Choroid plexus epithelial cell (primary cell): ENCODE measurements at places on chromosomes 7 and 10.

DNA sequence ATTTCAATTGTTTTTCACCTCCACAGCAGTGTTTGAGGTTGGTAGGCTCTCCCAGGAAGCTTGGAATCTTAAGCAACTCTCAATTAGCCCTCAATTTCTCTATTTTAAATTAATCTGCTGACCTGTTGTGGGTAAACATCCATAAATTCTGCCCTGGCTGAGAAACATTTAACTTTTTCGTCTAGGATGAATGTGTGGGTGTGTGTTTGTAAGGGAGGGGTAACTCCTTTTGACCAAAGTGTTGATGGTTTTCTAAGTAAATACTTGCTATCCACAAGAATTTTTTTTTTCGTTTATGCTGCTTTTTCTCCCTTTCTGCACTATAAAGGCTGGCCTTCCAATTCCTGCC, 973 bp downstream of the PPP3CB start:
- DNase-seq, result peak; percentile 36

DNA sequence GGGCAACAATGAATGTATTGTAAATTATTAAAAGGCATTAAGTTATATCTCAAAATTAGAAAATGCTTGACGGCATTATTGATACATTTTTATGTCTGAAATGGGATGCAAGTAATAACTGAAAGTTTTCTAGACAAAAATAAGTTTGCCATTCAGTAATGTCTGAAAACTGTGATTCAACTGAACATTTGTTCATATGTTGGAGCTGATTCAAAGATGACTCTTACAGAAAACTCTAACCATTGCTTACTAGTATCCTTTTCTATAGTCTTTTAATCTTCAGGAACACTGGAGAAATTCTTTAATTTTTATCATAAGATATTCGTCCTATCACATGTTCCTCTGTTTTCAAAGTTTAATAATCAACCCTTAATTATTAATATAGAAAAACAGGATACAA, 71.1 kb upstream of the TFEC start:
- peak; percentile 45 for DNase-seq

DNA sequence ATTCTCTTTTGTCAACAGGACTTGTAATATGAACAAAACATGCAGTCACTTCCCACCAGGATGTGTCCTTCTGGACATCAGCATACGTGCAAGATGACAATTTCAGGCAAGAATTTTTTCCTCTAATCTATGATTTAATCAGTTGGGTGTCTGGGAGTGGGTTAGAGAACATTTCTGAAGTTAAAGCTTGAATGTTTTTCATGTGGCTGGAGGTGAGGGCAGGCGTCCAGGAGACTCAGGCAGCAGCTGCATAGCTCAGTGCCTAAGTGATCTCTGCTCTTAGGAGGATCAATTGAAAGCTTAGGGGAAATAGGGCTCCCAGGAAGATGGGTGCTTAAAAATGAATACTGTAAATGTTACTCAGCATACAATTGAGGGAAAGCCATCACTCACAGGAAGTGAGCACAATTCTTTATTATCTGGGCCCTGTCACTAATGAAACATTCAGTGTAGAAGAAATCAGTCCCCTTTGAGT, 457.6 kb upstream of the KLF6 start:
- DNase-seq, result peak; percentile 96

DNA sequence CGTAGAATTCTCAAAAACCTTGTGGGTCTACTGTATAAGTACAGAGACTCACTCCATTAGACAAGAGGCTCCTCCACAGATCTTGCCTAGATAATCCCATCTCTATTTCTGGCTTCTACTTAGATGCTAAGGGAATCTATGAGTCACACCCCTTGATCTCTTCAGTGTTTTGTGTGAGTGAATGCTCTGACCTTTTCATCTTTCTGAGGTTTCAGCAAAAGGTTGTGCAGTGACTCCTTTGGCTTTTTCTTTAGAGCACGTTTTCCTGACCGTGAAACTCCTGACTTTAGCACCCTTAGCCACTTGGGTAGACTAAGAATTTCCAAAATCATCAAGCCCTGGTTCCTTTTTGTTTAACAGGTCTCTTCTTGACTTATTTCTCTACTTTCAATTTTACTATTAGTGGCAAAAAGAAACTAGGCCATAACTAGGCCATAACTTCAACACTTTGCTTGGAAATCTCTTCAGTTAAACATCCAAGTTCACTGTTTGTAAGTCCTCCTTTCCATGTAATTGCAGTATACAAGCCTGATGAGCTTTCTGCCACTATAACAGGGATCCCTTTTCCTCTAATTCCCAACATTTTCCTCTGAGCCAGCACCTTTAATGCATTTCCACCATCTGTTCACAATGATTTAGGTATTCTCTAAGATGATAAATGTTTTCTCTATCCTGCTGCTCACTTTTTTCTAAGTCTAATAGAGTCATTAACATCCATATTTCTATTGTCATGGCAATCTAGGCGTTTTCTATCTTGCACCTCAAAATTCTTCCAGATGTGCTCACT, 19.4 kb downstream of the COPG2 start:
- DNase-seq, result peak; percentile 76

- no peak for DNase-seq
Measured at GRCh38 chr10:28788252-28788651, 110.9 kb downstream of the BAMBI start.

DNA sequence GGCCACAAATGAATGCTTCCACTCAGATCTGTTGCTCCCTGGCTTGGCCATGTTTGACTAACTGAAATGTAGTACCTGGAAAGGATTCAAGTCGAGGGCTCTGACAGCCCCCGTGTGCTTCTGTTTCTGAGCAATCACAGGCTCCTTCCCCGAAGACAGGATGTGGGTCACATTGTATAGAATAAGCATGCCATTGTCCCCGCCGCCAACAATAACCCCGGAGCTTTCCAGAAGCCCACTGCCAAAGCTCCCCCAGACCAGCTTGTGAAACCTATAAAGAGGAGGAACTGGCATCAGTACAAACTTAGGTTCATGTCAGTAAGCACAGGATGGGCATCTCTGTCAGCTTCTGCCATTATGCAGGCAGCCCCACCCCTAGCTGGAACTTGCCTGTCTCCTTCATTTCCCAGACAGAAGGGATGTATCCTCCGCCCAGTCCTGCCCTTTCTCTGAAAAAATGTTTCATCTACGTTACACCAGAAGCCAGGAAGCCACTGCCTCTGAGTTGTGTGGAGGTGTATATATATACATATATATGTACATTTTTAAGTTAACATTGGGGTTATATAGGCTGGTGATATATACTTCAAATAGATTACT, 10.3 kb downstream of the SEC31B start:
- DNase-seq, result no peak

DNA sequence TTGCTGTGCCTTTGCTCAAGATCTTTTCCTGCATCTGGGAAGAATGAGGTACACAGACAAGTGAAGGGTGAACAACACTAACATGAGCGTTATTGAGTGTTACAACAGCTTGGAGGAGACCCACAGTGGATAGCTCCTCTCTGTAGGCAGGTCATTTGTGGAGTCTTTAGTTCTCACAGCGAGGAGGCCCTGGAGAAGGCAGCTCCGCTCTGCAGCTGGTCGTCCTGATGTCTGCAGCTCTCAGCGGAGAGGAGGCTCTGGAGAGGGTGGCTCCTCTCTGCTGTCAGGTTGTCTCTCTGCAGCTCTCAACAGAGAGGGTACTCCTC, 7.0 kb upstream of the DYNC2I1 start:
- DNase-seq, result no peak

DNA sequence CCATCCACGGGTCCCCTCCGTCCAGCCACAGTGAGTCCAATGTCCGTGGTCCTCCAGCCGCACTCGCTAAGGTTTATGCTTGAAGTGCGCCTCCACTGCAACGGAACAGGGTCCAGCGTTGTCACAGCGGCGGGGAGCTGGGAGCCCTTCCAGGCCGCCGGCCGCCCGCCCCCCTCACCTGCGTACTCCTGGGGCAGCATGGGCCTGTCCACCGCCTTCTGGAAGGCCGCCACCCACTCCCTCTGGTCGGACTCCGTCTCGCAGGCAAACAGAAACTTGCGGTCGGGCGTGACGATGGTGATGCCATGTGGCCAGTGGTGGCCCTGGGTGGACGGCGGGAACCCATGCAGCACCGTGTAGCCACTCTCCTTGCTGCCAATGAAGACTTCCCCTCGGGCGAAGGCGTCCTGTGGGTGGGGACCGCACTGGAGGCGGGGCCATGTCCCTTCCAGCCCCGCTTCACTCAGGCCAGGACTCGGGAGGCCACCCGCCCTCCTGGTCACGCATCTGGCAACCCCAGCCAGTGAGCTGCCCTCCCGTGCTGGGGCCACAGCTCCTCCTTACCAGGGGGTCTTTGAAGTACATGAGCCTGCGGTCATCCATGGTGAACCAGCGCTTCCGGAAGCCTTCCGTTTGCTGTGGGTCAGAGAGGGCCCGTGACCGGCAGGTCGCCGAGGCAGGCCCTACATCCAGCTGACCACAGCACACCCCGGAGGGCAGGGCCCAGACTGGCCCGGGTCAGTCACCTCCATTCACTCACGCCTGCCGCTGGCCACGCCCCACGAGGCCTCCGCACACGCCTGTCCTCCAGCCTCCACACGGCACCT, 22.7 kb downstream of the GET4 start:
- no peak for DNase-seq

DNA sequence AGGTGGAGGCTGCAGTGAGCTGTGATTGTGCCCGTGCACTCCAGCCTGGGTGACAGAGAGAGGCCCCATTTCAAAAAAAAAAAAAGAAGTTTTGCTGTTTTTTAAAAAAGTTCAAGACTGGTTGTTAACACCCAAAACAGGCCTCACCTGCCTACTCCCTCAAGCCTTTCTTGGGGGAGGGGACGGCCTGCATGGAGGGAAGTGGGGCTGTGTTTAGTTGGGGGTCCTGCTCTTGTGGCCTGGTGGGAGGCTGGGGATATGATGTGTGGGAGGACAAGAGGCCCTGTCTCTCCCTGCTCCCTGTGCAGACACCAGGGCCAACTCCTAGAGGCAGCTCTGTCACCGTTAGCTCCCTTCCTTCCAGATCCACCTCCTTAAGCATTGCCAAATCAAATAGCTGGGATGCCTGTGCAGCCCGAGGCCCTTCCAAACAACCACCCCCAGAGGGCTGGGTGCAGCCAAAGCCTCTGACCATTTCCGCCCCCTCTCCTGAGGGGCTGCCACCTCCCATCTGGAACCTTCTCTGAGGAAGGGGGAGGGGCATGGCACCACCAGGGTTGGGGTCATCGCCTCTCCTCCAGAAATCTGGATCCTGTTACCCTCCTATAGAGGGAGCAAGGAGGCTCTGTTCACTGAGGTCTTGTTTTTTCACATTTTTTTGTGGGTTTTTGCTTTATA, 32.9 kb upstream of the ANKRD2 start:
- peak; percentile 93 for DNase-seq

DNA sequence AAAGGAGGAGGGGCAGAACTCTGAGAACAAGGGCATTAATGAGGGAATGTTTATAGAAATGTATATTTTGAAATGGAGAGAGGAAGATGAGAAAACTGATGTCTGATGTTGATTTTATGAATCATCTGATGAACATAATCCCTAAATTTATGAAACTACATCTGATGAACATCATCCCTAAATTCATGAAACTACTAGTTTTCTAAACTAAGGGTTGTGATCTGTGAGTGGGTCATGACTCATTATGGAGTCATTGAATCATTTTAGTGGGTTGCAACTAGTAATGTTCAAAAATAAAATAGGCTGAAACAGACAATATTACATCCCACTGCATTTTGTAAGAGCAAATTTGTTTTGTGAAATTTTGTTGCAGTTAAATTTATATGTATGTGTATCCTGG, 442.6 kb upstream of the TEX47 start:
- DNase-seq, result peak; percentile 5

DNA sequence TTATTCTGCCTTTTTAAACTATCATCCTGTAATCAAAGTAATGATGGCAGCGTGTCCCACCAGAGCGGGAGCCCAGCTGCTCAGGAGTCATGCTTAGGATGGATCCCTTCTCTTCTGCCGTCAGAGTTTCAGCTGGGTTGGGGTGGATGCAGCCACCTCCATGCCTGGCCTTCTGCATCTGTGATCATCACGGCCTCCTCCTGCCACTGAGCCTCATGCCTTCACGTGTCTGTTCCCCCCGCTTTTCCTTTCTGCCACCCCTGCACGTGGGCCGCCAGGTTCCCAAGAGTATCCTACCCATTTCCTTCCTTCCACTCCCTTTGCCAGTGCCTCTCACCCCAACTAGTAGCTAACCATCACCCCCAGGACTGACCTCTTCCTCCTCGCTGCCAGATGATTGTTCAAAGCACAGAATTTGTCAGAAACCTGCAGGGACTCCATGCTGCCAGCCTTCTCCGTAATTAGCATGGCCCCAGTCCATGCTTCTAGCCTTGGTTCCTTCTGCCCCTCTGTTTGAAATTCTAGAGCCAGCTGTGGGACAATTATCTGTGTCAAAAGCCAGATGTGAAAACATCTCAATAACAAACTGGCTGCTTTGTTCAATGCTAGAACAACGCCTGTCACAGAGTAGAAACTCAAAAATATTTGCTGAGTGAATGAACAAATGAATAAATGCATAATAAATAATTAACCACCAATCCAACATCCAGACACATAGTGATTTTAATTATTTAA, 151.7 kb downstream of the EGFR start:
- no peak for DNase-seq

- DNase-seq, result no peak
Measured at GRCh38 chr7:73682745-73683055, 553 bp downstream of the DNAJC30 start.

GRCh38 chr10:33271969-33272583, 62.4 kb downstream of the NRP1 start:
- DNase-seq, result no peak

DNA sequence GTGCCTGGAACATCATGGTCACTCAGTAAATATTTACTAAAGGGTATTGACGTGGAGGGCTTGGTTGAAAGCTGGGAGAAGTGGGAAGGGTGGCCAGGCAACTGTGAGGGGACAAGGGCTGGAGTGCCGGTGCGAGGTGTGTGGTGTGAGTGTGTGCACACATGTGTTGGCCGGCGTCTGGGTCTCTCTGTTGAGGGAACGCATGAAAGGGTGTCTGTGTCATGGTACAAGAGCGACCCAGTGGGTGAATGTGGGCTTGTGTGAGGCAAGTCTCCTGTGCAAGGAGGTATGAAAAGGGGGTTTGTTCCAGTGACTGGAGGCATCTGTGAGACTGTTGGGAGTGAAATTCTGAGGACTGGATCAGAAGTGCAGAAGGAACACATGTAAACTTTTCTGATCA, 29.4 kb upstream of the UCMA start:
- DNase-seq, result no peak

DNA sequence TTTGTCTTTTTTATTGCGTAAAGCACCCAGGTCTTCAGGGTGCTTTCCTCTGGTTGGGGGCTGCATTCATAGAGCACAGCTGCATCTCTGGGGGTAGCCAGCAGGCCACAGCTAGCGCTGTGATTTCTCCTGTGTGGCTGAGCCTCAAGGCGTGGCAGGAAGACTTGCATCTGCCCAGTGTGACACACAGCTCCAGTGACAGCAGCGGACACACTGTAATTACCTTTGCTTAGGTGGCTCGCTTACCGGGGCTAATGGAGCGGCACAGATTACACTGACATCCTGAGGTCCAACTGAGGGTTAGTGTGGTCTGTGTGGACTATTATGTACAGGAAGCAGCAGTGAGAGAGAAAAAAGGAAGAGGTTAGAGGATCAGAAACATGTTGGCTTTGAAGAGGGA, 27.1 kb downstream of the ABCB4 start:
- DNase-seq, result no peak
